Fibroblast of skin of right quadriceps (primary cell): ENCODE measurements at places on chromosomes 1 and 21.

DNA sequence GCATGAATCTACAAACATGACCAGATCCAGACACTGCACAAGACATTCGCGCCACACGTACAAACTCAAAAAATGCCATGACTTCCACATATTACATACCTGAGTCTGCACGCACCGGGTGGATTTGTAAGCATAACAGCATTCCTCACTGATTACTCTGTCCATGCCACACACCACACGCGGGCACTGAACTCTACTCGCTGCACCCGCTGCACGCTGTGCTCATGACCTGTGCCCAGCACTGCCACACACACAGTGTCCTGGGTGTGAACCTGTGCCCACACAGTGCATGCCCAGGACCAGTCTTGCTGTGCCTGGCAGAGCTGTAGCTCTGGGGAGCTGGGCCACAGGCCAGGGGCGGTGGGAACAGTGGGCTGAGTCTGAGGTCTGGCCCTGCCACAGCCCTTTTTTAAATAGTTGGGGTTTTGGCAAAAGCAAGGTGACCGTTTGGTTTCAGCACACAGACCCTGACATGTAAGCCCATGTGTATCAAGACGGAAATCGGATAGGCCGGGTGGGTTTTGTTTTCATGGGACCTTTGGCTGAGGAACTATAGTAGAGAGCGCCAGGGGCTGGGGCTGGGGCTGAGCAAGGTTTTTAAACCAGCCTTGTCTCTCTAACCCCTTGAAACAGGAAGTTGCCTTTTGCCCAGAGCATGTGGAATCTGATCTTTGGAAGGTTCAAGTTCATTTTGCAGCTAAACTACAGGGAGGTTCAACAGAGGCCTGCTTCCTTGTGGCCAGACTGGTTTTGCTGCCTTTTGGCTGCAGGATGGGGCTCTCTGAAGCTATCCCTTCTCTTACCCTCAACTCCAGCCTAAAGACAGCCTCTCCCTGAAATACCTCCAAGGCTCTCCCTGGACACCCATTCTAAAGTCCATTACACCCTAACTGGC lies 12.3 kb upstream of the GOLT1A start:
- DNase-seq, result no peak

GRCh38 chr1:220366269-220366668 lies 94.0 kb upstream of the RAB3GAP2 start:
- DNase-seq, result no peak

DNA sequence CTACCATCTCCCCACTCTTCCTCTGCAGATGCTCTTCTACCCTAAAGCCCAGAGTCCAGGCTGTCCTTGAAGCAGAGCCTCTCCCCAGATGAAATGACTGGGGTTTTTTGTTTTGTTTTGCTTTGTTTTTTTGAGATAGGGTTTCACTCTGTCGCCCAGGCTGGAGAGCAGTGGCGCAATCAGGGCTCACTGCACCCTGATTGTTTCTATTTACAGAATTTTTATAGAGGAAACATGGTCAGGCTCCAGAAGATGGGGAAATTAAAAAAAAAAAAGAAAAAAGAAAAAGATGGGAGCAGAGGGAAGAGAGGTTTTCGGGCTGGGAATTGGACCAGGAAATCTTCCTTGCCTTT lies 43.7 kb upstream of the ZNF281 start:
- no peak for DNase-seq

DNA sequence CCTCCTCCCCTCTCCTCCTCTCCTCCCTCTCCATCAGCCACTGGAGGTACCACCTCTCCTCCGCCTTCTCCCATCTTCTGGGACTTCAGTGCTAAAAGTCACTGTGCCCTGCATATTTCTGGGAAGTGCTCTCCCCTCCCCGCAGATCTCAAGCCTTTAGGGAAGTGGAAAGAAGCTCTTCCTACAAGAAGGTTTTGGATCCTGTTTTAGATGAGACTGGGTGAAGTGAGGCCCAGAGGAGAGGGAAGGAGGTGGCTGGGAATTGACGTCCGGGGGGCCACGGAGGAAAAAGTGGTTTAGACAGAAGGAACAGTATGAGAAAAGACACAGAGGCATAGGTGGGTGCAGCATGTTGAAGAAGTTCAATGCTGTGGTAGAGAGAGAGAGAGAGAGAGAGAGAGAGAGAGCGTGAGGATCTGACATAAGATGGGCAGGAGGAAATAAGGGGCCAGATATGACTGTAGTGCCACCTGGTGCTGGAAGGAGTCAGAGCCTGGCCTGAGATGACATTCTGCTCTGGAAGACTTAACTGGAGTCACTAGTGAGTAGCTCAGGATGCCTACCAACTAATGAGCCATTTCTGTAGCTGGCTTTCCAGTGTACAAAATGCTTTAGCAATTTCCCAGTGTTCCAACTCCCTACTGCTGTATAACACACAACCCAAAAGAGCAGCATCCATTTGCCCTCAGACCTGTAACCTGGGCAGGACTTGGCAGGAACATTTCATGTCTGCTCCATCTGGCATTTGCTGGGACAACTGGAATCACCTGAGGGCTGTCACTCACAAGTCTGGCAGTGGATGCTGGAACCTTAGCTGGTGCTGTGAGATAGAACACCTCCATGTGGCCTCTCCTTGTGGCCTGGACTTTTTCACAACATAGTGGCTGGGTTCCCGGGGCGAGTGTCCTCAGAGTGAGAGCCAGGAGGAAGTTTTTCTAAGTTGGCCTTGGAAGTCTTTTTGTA lies 16.6 kb upstream of the ZSCAN20 start:
- DNase-seq, result peak; percentile 84

- no peak for DNase-seq
Observed at GRCh38 chr1:53320646-53321045, 7.2 kb downstream of the LRP8 start.

DNA sequence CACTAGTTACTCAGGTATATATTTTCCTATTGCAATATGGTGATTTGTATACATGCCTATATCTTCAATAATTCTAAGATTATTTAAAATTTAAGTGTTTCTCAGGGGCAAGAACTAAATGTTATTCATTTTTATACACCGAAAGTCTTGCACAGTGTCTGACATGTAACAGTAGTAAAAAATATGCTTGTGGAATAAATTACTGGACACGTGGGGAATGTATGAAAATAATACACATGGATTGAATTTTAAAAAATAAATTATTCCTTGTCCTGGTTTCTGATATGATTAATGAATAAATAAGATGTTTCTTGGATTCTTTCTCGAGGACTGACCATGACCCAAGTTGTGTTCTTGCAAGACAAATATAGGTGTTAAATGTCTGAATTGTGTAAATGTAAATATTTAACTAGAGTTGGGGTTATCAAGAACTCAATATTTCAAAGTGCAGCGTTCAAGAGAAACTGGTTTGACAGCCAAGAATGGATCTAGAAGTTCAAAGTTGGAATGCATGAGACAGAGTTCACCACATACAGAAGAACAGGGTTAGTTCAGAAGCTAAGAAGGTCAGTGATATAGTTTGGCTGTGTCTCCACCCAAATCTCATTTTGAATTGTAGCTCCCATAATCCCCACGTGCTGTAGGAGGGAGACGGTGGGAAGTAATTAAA lies 142.1 kb upstream of the SPAG17 start:
- no peak for DNase-seq

DNA sequence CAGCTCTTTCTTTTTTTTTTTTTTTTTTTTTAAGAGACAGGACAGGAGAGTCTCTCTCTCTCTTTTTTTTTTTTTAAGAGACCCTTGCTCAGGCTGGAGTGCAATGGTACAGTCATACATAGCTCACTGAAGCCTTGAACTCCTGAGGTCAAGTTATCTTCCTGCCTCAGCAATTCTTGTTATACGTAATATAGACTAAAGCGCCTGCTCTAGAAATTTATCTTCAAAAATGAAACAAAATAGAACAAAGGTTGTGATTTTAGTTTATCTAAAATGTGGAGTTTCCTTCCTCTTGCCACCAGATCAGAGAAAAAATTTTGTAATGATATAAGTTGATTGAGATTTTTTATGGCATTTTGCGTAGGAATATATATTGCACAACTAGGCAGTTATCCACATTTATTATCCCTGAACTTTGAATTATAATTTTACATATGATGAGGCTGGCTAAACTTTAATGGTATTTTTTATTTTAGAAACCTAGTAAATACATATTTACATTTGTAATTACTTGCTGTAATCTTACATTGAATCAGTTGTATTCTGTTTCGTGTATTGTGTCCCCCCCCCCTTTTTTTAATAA lies 44.2 kb downstream of the MTF2 start:
- DNase-seq, result no peak

DNA sequence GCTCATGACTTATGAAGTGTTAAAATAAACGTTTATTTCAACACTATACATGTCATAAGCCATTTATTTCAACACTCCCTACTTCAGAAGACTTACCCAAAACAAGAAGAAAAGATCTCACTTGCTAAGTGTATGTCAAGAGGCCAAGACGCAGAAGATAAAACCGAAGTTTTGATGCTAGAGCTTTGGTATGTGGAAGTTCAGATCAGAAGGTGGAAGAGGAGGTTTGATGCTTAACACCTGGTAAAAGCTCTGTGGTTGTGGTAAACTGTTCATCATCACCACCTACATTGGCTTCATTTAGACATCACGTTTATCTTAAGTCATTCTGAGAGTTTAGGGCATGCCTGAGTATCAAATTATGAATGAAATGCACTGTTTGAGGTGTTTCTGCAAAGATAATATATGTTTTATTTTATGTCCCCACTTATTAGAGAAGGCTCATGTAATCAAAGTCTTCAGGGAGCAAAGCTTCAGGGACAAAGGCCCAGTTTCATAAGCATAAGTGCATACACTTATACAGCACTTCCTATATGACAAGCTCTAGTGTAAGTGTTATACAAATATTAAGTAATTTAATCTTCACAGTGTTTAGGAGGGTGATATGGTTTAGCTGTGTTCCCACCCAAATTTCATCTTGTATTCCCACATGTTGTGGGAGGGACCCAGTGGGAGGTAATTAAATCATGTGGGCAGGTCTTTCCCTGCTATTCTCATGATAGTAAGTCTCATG lies 533.3 kb downstream of the PTBP2 start:
- no peak for DNase-seq

DNA sequence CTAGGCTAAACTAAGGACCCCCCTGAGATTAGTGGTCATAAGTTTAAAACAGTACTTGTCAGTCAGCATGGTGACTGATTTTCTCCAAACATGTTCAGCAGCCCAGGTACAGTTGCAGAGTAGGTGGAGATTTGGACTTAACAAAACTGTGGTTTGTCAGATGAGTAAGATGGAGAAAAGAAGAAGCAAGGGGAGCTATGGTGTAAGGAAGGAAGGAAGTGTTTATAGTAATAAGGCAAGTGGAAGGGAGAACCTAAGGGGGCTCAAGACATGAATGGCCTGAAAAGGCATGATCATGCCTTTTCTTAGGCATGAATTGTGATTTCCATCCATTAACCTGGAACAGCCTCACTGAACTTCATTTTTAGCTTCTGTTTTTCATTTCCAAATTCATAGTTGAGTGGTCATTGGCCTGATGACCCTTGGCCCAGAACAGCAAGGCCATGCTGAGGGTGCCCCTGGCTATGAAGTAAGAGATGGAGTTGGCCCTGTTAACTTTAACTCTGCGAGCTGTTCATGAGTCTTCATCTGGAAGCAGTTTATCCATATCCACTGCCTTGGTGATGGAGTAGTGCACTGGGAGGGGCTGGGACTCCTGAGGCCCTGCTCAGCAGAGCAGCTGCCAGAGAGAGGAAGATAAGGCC lies 60.7 kb downstream of the LRRC8D start:
- DNase-seq, result no peak

GRCh38 chr1:46617108-46617800 lies 643 bp upstream of the MOB3C start:
- DNase-seq, result no peak

DNA sequence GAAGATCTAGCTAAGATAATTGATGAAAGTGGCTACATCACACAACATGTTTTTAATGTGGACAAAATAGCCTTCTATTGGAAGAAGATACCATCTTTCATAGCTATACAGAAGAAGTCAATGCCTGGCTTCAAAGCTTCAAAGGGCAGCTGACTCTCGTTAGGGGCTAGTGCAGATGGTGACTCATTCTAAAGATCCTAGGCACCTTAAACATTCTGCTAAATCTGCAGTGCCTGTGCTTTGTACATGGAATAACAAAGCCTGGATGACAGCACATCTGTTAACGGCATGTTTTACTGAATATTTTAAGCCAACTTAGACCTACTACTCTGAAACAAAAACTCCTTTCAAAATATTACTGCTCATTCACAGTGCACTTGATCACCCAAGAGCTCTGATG lies 65.6 kb upstream of the USP24 start:
- peak; percentile 45 for DNase-seq

DNA sequence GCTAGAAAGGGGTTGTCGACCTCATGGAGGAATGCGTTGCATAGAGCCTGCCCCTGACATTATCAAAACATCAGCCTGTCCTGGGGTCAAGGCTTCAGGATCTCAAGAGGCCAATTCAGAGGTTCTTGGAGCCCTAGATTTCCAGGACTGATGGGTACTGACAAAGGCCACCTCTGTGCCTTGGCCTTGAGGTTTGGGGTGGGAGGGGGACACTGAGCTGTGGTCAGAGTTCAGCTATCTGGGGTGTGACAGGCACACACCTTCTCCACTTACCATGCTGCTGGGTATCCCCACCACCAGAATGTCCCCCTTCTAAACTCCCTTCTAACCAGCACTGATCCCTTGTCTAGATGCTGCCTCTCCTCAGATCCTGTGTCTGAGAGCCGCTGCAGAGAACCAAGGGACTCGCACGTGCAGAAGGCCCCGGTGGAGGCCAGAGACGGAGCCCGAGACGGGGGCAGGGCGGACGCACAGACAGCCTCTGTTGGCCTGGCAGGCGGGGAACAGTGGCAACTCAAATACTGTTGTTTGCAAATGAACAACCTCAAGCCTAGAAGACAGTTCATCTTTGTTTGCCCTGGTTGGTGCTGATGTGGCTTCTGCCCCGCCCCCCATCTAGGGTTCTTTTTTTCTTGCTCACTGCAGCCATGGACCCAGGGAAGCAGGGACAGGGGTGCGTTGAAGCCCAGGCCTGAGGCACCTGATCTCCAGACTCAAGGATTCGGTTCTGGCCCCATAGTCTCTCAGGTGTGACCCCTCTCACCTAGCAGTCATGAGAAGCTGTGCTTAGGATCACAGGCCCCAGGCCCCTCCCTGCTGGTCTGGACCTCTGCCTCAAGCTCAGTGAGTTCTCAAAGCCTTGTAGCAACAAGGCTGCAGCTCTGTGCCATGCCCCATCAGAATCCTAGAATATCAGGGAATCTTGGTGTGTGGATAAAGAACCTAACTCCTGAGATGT lies 28.1 kb upstream of the CSF1 start:
- no peak for DNase-seq

DNA sequence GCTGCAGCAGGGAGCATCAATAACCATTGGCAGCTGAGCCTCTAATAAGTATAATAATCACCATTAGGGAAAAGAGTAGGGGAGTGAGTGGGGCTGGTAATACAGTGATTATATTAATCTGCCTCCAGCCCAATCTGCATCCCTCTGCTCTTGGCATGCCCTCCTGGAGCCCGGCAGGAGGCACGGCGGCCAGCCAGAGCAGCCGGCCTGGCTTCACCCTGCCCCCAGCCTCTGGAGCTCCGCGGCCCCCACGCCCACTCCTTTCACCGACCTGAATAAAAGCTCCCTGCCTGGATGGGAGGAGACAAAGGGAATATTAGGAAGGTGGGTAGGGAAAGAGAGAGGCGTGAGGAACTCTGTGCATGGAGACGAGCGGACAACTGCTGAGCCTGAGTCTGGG lies 28.3 kb downstream of the OPTC start:
- no peak for DNase-seq
